ENCODE measurements at places on chromosomes 4 and X.

- no peak for DNase-seq
Measured at GRCh38 chrX:40852586-40852985, 117.2 kb upstream of the MED14 start.

- DNase-seq = no peak
Measured at GRCh38 chr4:87241336-87241735, 20.9 kb upstream of the KLHL8 start.

GRCh38 chrX:153919281-153919680, 6.8 kb downstream of the ARHGAP4 start:
- DNase-seq = no peak

GRCh38 chrX:119105826-119106225, 21.8 kb downstream of the KIAA1210 start:
- no peak for DNase-seq

DNA sequence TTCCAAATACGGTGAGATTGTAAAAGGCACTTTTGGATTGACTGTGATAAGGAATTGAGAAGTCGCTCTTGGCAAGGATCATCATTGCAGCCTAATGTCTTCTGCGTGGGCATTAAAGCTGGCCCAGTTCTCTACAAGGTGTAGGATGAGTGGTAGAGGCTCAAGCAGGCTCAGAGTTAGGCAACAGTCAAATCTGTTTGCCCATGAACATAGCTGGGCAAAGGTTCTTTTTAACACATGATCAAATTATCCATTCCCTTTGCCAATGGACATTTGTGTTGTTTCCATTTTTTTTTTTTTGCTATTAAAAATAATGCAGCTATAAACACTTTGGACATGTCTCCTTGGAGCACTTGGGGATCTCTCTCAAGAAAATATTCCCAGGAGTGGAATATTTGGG, 229.1 kb upstream of the FAT1 start:
- DNase-seq = no peak

DNA sequence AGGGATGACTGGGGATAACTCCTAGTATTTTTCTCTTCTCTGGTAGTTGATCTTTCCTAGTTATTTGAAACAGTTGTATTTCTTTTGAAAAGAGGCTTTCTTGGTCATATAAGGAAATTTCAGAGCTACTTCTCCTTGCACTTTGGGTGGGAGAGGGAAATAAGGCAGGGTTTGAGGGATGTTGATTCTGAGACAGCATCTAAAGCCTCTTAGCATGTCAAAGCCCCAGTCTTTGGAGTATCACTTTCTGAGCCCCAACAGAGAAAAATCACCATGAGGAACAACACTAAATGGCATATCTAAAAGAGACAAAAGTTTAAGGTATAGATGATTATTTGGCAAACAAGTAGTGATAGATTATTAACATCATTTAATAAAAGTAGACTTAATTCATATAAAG, 688.1 kb downstream of the TRAM1L1 start:
- DNase-seq = no peak

DNA sequence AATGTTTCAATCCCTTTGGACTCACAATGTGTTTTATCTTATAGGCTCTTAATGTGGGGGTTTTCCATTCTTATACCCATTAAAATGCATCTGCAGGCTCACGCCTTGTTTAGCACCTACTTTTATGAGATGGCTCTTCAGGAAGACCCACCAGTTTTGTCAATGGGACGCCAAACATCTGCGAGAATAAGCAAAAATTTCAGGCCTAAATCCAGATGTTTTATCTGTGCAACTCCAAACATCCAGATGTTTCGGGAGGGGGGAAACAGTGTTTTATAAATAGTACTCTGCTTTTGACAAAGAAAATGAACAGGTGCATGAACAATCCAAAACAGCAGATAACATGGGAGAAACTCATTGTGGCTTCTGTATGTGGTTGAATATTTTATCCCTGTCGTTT, 342.8 kb downstream of the DHX15 start:
- no peak for DNase-seq

DNA sequence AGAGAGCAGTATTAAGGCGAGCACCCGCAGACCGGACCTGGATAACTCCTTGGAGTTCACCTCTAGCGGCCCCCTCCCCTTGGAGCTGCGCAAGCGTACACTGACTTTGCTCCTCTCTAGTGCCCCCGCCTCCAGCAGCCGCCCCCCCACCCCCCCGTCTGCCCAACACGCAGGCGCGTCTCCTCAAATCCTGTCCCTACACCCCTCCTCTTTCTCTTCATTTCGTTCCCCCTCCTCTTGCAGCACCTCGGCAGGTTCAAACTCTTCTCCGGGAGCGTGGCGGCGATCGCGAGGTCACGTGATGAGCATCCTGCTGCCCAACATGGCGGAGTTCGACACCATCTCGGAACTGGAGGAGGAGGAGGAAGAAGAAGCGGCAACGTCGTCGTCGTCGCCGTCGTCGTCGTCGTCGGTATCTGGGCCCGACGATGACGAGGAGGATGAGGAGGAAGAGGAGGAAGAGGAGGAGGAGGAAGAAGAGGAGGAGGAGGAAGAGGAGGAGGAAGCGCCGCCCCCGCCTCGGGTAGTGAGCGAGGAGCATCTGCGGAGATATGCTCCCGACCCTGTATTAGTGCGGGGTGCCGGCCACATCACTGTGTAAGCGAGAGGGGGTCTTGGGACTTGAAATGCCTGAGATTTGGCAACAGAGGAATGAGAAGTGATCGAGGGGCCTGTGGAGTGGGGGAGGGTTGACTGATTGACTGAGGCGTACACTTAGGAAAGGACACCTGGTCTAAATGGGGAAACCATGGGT, at the start of gene CHIC1:
CHIC1 (plus strand) TSS at position 214 of the 754 bp plus-strand sequence; CDS start at position 302, 88 bp downstream.
- DNase-seq = peak; percentile 19

- DNase-seq = no peak
Measured at GRCh38 chr4:169151671-169152070, 119.1 kb downstream of the SH3RF1 start.

DNA sequence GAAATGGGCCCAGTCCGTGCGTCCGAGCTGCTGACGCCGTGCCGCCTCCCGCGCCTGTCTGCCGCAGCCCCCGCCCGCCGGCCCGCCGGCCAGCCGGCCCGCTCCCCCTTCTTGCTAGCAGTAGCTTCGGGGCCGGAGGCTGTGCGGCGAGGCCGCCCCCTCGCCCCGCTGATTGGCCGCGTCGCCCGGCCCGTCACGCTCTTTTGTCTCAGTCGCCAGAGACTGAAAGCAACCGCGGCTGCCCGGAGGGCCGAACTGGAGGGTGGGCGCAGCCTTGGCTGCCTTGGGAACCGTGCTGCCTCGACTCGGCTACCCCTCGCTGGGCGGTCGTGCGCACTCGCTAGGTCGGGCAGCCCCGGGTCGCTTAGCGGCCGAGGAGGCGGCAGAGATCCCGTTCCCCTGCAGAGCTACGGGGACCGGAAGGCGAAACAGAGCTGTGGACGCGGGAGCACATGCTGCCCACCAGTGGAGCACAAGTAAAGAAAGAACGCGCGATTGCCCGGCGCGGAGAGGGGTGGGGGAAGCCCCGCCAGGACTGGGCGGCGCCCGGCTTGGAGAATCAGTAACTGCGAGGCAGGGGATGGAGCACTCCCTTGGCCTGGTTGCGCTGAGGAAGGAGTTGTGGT, at the start of gene ZCCHC18:
ZCCHC18 (plus strand) TSS at position 198 of the 626 bp plus-strand sequence. CDS start 1,589 bp downstream, outside the sequence.
- DNase-seq = no peak

- DNase-seq = no peak
Measured at GRCh38 chr4:153479101-153479500, 12.9 kb downstream of the TMEM131L start.

DNA sequence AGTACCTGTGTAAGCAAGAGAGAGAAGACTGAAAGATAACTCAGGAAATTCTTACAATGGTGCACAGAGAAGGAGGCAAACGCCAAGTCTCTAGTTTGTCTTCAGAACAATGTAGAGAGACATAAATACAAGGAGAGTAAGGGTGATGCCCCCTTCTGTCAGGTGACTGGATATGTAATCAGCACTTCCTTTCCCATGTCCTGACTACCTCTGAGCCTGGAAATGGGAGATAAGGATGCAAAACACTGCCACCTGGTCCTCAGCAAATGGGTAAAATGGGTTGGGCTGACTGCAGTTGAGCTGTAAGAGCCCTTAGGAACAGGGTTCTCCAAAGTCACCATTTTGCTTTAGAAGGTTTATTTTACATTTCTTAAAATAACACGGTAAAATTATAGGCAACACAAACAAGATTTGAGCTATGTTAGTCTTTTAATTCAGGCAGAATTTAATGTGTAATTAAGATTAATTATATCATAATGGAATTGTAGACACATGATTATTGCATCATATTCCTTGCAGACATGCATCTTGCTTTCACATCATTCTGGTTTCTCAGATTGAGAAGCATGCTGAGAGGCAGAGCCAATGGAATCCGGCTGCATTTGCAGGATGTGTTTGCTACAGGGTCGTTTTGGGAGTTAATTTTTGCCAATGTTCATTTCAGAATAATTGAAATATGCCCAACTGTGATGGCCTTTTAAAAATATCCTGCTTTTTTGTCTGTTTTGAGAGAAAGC, 37.2 kb upstream of the ARX start:
- no peak for DNase-seq

DNA sequence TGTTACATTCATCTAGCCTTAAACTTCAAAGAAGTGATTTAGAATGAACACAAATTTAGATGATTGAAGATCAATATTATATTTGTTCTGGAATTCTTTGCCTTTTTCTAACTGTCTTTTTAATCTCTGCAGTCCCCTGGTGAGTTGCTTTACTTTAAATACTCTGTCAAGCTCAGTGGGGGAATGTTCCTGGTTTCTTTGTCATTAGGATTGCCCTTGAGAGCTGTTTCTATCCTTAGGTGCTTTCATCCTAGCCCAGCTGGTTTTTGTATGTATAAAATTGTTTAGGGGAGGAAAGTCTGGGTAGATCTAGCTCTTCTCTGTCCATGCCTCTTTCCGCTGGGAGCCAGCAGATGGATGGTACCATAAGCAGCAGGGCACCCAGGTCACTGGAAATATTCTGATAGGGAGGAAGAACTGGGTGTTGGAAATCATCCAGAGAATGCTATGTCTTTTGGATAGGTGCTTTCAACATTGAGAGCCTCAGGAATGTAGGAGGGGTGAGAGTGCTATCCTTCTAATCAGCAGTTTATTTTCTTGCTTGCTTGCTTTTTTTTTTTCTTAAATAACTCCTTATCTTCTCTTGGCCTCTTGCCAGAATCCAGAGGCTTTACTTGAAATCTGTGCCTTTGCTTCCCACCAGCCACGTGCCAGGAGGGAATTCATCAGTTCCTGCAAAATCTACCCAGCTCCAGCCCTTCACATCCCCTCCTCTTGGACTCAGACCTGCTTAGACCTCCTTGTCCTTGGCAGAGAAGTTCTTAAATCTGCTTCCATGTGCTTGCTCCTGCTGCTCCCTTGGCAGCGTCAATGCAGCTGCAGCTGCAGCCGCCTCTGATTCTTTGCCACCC, 215.3 kb upstream of the ANXA3 start:
- DNase-seq = peak; percentile 23

DNA sequence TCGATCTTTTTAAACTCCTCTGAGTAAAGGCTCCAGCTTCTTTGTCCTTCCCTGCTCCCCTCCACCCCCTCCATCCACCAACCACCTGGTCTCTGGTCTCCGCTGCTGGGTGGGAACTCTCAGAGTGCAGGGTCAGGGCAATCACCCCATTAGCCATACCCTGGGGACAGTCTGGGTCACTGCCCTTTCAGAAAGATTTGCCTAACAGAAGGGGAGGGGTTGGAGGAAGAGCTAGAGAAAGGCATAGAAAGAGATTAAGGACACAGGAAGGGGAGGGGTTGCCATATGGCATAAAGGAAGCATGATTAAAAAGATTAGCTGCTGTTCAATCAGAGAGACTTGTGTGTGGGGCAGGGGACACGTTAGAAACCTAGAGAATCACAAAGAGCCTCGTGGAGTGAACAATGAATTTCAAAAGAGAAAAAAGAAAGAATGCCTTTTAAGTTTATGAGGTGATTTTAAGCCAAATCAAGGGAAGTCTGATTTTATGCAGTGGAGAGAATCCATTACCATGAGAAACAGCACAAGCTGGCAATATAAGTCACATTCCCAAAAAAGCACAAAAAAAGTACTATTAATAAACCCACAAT, 115.5 kb upstream of the ACSL4 start:
- DNase-seq = no peak

- no peak for DNase-seq
Measured at GRCh38 chr4:64230709-64231310, 178.4 kb downstream of the TECRL start.

DNA sequence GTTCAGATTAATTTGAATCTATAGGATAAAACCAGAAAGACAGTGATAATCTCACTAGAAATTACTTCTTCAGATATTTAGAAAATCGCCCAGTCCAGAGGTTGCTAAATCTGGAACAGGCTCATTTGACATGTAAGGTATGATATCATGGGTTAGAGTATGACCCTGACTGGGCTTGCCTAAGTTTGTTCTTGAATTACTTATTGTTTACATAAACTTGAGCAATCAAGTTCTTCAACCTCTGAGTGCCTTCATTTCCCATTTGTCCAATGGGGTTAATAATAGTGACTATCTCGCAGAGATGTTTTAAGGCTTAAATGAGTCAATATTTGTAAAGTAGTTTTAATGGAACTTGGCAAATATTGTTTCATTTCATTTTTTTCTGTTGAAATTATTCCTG, 1947.6 kb upstream of the IGFBP7 start:
- no peak for DNase-seq

DNA sequence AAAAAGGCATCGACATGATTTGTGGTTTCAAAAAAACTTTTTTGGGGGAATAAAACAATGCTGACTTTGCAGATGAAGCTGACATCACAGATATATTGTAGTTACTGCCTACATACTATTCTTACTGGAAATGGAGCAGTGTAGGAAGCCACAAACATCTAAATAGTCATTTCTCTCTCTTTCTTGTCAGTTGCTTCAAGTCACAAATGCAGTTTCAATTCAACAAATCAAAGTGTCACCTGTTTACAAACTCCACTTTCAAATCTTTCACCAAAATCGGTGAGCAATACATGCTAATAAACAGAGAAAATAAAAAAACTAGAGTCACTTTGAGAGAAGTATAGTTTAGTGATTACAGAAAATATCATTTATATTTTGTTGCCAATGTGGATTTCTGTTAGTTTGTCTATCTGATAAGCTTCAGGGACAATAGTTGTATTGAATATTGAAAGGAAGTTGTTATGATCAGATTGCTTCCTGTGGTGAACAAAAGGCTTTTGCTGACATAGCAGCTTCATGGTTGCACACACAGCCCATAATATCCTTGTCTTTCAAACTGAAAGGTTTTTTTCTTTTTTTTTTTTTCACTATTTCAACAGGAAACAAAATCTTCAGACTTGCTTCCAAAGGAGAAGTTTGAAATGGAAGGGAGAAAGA, 49.7 kb upstream of the PTPN13 start:
- no peak for DNase-seq

- no peak for DNase-seq
Measured at GRCh38 chr4:7880683-7881082, 59.0 kb downstream of the AFAP1 start.

- DNase-seq = peak; percentile 59
Measured at GRCh38 chrX:40864972-40865371, 129.6 kb upstream of the MED14 start.

DNA sequence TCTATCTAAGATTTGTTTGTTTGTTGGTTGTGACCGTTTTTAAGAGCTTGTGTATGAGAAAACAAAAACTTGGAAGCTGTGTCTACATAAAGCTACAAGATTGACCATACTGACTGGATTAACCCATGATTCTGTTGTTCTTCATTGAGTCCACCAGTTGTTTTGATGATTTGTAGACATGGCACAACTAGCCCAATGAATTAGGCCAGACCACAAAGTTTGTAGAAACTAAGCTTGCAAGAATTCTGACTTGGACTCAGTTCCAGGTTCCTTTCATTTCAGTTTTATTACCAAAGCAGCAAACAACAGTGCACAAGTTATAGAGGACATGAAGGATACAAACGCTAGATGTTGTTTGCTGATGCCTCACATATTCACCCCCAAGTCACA, 119.3 kb downstream of the RASGEF1B start:
- no peak for DNase-seq

Data from non-pigmented ciliary epithelial cell (primary cell).